Foreskin fibroblast (primary cell): ENCODE measurements at places on chromosomes 7 and 10.

GRCh38 chr7:128176696-128177095, 64.4 kb upstream of the LEP start:
- DNase-seq = no peak

DNA sequence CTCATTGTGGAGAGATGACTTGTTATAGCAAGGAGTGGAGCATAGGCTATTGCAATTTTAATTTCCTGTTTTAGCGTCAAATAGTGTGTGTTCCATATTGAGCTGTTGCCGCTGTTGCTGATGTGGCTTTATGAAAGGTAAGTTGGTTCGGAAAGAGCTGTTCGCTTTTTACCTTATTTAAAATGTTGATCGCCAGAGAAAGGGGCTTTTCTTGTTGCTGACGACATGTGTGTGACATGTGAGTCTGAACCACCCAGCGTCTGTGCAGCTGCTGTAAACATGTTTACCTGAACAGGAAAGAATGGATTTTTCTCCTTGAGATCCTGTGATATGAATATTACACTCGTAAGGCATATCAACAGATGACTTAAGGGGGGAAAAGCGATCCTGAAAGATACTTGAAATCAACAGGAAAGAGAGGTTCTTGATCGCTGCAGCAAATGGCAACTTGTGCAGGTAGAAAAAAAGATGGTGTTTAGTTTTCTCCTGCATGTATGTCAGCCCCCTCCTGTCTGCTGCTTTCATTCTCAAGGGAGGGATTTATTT, 2.5 kb downstream of the ZEB1 start:
- DNase-seq = peak; percentile 21

- DNase-seq = no peak
Measured at GRCh38 chr7:29859104-29859503, 52.8 kb downstream of the WIPF3 start.

DNA sequence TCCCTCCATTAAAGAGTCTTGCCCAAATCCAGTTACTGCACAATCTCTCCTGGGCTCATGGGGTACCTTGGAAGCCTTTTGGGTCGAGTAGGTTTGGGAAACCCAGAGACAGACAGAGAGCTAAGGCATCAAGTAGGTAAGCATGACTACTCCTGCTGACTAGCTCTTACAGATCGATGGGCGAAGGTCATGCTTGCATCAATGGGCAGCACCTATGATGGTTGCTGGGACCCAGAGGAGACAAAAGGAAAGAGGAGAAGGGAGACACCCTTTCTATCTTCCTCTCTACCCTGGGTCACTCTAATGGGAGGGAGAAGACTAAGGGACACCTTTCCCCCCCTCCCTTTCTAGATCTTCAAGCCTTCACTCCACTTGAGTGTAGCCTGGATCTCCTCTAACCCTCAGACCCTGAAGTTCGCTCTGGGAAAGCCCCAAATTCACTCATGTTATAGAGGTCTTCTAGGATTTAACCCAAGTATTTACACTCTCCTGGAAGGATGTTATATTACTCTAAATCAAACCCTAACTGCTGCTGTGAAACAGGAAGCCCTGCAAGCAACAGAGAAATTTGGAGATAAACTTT, 31.6 kb upstream of the ZNF746 start:
- peak; percentile 12 for DNase-seq

GRCh38 chr7:108985037-108985436, 415.4 kb downstream of the DNAJB9 start:
- DNase-seq = no peak
